ENCODE measurements at places on chromosomes 3 and 15.

DNA sequence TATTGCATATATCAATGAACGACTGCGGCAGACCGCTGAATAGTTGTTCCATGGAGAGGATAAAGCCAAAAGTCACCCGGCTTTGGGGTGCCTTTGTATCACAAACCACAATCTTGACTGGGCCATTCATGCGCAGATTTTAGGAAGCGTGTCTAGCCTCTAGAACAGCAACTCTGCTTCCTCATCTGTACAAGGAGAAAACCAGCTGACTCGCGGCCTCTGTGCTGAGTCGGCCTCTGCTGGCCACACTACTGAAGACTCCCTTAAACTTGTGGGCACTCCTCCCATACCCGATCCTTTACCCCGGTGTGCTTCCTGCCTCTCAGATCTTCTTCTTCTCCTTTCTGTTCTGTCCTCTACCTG is 872 bp downstream of the DLEC1 start:
- DNase-seq, result no peak

DNA sequence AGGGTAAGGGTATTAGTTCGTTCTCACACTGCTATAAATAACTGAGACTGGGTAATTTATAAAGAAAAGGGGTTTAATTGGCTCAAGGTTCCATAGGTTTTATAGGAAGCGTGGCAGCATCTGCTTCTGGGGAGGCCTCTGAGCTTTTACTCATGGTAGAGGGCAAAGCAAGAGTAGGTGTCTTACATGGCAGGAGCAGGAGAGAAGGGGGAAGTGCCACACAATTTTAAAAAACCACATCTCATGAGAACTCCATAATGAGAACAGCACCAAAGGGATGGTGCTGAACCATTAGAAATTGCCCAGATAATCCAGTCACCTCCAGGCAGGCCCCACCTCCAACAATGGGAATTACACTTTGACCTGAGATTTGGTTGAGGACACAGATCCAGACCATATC is 12.2 kb downstream of the RNF111 start:
- no peak for DNase-seq

DNA sequence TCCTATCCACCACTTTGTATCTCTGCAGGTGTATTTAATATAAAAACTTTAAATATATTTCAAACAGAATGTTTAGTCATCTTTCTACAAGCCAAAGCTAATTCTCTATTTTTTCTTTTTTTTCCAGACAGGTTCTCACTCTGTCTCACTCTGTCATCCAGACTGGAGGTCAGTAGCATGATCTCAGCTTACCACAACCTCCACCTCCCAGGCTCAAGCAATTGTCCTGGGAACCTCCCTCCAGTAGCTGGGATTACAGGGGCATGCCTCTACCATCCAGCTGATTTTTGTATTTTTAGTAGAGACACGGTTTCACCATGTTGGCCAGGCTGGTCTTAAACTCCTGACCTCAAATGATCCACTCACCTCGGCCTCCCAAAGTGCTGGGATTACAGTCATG is 202.6 kb downstream of the VGLL3 start:
- no peak for DNase-seq

DNA sequence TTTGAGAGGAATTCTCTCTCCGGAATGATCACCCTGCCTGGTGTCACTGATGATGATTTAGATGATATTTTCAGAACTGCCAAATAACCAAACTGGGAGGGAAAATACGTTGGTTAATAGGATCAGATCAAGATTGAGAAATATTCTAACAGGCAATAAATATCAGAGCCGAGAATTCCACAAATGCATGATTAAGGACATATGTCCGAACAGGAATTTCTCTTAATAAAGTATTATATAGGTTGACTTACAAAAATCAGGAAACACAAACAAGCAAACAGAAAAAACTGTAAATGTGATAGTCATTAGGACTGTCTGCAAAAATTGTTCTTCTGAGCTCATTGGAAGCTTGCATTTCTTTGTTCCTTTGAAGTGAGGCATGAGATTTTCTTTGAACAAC is 75.1 kb upstream of the PHLDB2 start:
- DNase-seq, result no peak

GRCh38 chr3:168134931-168135330 is 39.2 kb upstream of the GOLIM4 start:
- no peak for DNase-seq

GRCh38 chr3:10781981-10782380 is 34.0 kb upstream of the SLC6A11 start:
- no peak for DNase-seq
